Activated naive CD4-positive, alpha-beta T cell treated with anti-CD3 and anti-CD28 coated beads, Interleukin-2, amount 50 U/mL, for 16 hours (primary cell): ENCODE measurements at places on chromosomes 1 and 21.

DNA sequence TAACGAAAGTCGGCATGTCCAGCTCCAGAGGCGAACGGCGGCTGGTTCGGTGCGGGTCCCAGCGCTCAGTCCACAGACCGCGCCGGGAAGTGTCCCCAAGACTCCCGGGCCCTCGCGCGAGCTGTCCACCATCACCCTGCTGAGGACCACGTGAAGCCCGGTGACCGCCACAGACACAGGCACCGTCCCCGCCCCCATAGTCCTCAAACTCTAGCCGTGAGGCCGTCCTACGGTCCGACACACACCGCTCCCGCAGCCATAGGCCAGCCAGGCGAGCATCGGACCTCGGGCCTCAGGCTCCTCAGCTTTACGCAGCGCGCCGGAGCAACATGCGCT, 535 bp downstream of the SETD4 start:
- DNase-seq, result no peak

GRCh38 chr1:177646757-177647730, 322.8 kb downstream of the SEC16B start:
- no peak for DNase-seq

- no peak for DNase-seq
Observed at GRCh38 chr1:218665221-218665620, 320.1 kb downstream of the TGFB2 start.

- DNase-seq, result no peak
Observed at GRCh38 chr1:182795563-182796228, 6.1 kb downstream of the NPL start.
